ENCODE measurements at places on chromosomes 2 and 18.
A peak's percentile ranks its signal among the peaks of the same experiment; 100 is the strongest.

DNA sequence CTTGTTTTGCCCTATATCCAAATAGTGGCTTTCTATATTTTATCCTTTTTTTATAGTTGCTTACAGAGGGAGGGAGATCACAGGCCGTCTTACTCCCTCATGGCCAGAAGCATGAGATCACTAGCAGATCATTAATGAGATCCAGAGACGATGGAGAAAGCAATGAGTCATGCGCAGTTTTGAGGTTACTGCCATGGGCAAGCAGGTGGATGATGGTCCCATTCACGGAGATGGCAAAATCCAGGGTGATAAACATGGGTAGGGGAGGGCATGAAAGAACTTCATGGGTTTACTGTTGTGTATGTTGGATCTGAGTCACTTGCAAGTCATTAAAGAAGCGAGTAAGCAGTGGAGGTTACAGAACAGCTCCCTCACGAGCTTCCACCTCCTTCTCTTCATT, 60.4 kb downstream of the C18orf63 start:
- no peak for DNase-seq

DNA sequence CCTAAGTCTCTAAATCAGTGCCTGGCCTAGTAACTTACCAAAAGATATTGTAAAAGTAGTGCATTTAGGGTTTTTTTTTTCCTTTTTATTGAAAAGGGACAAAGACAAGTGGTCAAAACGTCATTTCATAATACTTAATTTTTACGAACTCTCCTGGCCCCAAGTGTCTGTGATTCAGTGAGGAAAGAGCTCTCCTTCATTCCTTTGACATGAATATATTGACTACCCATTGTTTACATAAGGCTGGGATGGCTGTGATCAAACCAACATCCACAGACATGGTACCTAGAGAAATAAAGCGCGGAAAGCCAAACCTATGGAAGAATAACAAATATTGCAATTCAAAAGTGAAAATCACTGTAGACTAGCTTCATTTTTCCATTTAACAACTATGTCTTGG, 198.4 kb downstream of the BABAM2 start:
- DNase-seq = peak; percentile 35

- DNase-seq = peak; percentile 83
Observed at GRCh38 chr2:233706720-233707119, 6.0 kb upstream of the UGT1A5 start.

GRCh38 chr2:224909885-224910573, 132.2 kb downstream of the DOCK10 start:
- DNase-seq = peak; percentile 92

GRCh38 chr2:98234776-98235175, 111.5 kb upstream of the CNGA3 start:
- no peak for DNase-seq

DNA sequence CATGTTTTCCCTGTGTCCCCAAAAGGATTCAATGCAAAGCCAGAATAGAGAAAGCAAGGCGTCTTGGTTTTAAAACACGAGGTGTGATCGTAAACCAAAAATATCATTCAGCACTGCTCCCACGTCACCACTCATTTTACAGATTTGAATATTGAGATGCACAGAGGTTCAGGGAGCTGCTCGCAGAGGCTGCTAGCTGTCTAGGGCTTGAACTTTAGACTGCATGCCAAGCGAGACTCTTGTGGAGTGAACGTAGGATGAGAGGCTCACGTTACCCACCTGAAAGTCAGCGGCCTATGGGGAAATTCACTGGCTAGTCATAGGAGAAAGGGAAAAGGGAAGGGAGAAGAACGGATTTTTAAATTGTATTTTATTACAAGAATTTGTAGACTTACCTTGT, 130.1 kb downstream of the MBP start:
- DNase-seq = no peak

- no peak for DNase-seq
Observed at GRCh38 chr2:121189661-121190381, 95.2 kb downstream of the TFCP2L1 start.

DNA sequence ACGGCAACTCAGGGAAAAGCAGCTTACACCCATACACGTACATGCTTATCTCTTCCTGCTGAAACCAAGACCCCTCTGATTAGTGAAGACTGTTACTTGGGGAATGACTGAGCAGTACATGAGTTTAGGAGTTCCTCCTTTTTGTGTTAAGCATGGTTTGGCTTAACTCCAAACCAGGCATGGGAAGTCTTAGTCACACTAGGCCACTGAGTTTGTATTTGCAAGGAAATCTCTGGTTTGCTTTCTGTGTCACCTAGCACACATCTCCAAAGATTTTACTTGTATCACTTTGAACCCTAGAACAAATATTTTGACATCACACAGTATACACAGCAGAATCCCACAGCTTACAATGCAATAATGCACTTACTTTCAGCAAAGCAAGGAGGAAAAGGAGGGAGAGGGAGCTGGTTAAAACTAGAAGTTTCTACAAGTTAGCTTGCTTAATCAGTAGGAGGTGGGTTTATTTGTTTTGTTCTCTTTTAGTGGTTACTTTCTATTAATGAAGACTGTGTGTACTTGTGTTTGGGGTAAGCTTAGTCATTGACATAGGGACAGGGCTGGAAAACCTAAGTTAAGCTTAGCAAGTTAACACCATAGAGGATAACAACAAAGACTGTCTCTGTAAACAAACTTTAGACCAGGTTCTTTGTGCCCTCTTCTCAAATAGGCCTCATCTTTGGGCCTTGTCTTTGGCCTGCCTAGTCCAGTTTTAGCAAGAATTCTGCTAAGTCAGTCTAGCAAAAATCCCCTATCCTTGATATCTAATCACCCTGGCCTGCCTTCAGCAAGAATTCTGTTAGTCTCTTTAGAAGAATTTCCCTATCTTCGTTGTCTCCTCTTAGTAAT, 219.4 kb downstream of the MREG start:
- DNase-seq = peak; percentile 97

DNA sequence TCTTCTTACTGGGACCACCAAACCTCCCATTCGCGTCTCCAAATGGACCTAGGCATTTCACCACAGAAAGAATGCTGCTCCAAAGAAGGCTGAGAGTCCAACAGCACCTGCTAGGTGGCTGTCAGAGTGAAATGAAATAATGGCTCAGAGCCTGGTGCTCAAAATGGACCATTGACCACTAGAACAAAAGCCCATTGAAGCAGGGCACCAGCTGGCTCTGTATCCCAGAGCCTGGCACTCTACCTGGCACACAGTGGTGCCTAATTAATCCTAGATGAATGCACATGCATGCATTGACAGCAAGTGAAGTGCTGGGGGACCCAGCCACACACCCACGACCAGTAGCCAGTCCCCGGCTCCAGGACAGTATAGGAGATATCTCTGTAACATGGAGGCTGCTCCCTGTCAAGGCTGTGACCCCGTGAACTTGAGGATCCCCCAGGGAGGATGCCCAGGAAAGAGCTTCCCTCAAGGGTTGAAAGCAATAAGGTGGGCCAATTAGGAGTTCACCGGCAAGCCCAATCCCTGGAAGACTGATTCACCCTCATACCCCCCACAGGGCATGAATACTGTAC, 261.3 kb downstream of the TNS1 start:
- no peak for DNase-seq

GRCh38 chr2:213451542-213452239, 167.4 kb downstream of the SPAG16 start:
- no peak for DNase-seq

DNA sequence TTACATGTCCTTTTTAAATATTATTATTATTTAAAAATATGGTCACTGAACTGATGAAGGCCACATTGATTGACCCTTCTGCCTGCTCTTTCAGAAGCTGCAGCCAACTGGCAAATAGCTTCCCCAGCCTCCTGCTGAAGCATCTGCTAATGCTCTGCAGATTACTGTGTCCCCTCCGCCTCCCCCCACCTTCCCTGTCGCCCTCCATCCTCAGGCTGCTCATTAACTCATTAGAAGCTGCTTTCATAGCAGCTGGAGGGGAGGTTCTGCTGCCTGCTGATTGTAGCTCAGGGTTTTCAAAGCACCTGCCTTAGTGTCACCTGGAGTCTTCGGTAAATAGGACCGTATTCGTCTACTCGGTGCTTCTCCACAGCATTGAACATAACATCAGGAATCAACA, 24.8 kb upstream of the LMAN1 start:
- no peak for DNase-seq

DNA sequence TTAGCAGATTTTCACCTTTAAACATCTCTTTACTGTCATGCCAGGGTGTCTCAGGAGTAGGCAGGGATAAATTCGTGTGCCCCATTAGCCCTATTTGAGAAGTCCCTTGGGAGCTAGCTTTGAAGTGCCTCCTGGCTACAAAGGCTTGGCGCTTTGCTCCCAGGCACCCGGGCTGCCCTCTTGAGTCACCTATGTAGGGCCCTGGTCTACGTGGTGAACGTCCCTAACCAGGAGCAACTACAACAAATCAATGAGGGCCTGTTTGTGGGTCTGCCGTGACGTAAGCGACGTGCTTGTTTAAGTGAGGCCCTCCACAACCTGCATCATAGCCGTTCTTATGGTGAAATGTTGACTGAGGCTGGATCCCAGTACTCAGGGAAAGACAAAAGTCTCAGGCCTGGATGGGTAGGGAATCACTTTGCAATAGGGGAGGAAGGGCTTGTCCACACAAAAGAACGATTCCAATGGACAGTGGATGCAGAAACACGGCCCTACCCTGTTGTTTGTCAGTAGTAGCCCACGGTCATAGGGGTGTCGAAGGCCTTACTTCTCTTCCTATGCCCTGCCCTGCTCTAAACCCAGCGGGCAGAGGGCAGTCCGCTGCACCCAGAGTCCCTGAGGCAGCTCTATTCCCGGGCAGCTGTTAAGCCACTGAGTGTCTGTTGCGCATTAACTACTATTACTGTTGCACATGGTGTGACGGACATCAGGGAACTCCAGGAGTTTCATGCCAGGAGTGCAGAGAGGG, 93.9 kb downstream of the INHBB start:
- DNase-seq = no peak

DNA sequence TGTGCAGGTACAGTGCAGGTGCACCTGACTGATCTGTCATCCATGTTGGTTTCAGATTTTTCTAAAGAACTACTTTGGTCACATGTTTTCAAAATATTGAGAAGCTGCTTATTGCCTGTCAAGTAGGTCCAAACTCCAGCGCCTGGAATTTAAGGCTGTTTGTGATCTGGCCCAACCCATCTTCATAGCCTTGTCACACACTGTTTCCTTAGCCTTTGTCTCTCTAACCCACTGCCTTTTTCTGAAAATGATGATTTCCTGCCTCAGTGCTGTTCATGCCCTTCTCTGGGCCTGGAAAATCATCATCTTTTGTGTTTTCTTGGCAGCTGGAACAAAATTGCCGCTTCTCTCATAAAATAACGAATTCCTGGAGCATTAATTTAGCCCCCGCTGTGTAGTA, 7.2 kb downstream of the LIMS1 start:
- no peak for DNase-seq

DNA sequence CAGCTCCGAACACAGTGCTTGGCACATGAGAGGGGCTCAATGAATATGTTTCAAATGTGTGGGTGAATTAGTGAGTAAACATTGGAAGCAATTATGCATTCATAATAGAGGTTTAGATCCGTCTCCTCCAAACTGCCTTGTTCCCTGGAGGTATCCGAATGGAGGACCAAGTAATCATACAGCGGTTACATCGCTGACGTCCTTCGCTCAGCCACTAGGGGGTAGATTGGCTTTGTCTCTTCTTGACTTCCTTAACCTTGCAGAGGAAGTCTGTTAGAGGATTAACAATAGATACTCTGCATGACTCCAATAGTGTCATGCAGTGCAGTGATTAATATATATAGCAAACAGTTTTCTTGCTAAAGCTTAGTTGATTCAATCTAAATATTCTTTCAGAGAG, 517.0 kb downstream of the PTPRM start:
- peak; percentile 48 for DNase-seq

DNA sequence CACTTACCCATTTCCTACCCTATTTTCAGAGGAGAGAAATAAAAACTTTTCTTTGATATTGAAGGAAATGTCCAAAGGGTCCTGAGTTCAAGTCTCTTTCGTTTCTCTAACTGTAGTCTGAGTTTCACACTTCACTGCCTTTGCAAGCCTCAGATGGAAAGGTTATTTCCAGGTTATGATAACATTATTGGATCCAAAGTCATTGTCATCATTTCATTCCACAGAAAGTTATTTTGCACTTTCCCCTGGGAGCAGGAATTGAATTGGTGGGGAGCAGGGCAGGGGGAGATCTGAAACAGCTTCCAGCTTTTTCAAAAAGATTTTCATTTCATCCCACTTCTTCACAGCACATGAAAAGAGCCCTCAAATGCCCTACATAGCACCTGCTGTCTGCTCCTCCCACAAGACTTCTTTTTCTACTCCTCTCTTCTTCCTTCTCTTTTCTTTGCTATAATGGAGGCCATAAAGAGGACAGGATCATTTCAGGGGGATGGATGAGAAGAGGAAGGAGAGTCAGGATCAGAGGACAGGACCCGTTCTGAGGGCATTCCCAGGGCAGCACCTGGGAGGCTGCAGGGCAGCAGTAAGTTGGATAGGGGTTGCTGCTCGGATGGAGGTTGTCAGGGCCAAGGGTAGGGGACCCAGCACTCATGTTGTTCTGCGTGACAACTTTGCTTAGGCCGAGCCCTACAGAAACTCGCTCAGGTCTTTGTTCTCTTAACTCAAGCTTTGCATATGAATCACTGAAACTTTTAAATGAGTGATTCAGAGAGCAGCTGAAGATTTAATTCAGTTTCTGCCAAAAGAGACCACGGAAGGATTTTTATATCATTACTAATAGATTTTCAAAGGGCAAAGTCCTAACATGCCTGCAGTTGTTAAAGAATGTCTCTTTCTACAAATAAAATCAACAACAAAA, 11.4 kb upstream of the GALNT5 start:
- DNase-seq = peak; percentile 93

DNA sequence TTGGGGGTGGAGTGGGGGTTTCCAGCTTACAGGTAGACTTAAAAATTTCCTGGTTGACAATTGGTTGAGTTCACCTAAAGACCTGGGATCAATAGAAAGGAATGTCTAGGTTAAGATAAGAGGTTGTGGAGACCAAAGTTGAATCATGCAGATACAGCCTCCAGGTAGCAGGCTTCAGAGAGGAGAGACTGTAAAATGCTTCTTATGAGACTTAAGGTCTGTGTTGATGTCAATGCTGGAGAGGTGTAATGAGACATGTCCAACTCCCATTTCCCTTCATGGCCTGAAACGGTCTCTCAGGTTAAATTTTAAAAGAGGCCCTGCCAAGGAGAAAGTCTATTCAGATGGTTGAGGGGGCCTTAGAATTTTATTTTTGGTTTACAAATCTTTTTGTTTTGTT, 38.5 kb upstream of the RND3 start:
- DNase-seq = no peak

DNA sequence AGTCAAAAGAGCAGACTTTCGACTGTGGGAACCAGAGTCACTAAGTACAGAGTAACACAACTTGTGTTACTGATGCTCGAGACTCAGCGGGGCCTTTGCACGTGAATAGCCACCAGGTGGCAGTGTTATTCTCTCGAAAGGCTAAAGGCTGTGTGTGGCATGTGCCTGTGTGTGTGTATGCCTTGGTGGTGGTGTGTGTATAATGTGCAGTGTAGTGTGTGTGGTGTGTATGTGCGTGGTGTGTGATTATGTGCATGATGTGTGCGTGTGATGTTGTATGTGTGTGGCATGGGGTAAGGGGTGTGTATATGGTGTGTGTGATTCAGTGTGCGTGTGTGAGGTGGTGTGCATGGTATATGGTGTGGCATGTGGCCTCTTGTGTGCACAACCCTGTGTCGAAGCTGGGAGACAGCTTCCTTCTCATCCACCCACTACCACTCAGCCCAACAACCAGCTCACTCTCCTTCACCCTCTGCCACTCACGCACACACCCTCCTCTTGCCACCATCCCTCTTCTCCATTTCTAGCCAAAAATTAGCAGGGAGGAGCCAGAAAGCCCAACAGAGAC, 83.0 kb upstream of the ZNF532 start:
- DNase-seq = peak; percentile 84

- no peak for DNase-seq
Observed at GRCh38 chr2:46852598-46852997, 63.0 kb downstream of the MCFD2 start.

GRCh38 chr18:41703744-41704530, 251.1 kb upstream of the PIK3C3 start:
- DNase-seq = no peak

Measured in fibroblast of the aortic adventitia (primary cell).